NCI-H2029 treated with DMSO at 0.1 percent for 48 hours (cell line): ENCODE measurements at places on chromosomes 5 and 9.

DNA sequence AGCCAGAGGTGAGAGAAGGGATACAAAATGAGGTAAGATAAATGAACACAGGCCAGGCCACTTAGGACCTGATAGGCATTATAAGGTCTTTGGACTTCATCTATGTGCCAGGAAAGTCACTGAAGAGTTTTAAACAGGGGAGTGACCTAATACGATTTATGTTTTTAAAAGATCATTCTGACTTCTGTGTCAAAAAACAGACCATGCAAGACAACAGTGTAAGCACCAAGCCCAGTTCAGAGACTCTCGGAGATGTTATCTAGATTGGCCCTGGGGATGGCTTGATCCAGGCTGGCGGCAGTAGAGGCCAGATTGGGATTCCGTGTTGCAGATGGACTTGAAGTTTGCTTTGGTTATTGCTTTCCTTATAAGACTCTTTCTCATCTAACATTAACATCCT is 43.0 kb upstream of the DPYSL3 start:
- no peak for DNase-seq

- DNase-seq: no peak
Observed at GRCh38 chr9:74255489-74255984, 241.6 kb upstream of the RORB start.

DNA sequence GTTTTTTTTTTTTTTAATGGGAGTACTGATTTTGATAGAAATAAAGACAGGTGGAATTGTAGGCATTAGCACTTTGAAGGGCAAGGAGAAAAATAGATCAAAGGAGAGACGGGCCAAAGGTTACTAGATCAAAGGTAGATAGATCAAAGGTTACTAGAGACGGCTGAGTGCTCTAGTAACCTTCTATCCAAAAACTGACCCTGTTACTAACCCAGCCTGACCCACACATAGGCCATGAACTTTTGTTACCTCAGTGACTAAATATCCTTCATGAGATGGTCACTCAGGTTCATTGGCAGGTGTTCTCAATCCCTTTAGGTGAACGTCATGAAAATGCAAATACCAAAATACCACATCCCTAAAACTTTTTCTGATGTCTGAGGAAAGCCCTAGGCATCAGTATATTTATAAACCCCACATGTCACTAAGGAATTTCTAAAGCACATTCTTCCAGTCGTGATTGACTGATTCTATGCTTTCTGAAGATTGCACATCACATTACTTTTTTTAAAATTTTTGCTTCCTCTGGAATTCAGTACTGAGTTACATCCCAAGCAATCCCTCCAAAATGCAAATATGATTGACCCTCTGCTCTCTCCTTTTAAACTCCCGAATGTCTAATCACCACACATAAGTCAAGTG is 772.7 kb downstream of the BRINP1 start:
- no peak for DNase-seq

DNA sequence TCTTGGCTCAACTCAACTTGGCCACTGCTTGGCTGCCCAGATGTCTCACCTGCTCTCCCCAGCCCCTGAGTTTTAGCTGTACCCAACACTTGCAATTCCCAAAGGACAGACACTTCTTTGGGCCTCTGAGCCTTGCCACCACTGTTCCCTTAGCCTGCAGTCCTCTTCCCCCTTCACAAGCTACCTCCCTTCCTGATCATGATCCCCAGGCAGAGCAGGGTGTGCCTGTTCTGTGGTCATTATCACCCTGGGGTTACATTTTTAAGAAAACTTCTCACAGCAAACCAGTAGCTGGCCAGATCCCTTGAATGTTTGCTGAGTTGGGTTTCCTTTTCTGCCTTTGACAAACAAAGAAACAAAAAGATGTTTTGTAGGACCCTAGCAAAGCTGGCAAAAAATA is 87.5 kb upstream of the PRRC1 start:
- DNase-seq: no peak
